Activated CD4-positive, alpha-beta memory T cell treated with anti-CD3 and anti-CD28 coated beads for 36 hours (primary cell): ENCODE measurements at places on chromosomes 6 and 20.

GRCh38 chr6:36320475-36320874 is 16.2 kb downstream of the BNIP5 start:
- no peak for DNase-seq

DNA sequence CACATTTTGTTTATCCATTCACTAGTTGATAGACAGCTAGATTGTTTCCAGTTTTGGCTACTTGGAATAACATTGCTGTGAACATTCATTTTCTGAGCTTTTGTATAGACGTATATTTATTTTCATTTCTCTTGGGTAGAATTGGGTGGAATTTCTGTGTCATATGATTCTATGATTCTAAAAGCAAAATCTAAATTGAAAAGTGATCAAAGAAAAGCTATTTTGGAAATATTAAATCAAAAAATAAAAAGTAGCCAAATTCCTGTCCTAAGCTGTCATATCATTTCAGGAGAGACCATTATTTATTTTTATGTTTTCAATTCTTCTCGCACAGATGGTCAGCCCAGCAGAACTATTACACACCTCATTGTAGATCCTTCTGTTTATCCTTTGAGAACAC is 229.2 kb downstream of the COL12A1 start:
- no peak for DNase-seq

DNA sequence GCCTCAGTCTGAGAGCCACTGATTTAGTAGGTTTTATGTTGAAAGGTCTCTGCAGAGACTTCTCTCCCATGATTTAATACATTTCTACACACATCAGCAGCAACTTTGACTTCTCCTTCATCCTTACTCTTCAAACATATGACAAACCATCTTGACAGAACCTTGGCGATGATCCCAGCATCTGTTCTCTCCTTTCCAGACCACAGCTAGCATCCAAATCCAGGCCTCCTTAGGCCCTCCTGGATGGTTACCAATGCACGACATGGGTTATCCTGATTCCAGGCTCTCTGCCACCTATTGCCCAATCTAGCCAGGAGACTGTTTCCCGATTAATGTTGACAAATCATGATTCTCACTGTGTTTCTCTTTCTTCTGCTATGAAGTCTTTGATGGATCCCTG is 16.8 kb downstream of the LAMA4 start:
- no peak for DNase-seq

DNA sequence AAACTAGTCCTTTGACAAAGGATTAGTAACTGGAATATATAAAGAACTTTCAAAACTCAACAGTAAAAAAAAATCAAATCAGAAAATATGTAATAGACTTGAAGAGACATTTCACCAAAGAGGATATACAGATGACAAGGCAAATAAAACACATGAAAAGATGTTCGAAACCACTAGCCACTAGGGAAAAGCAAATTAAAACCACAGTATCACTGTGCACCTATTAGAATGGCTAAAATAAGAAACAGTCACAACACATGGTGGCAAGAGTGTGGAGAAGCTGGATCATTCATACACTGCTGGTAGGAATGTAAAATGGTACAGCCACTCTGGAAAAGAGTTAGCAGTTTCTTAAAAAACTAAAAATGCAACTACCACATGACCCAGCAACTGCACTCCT is 14.9 kb downstream of the ZBTB2 start:
- DNase-seq, result no peak

GRCh38 chr6:52393780-52394179 is 26.4 kb upstream of the EFHC1 start:
- DNase-seq, result no peak

- peak; percentile 83 for DNase-seq
Measured at GRCh38 chr20:58306421-58307261, 2.9 kb upstream of the RAB22A start.

DNA sequence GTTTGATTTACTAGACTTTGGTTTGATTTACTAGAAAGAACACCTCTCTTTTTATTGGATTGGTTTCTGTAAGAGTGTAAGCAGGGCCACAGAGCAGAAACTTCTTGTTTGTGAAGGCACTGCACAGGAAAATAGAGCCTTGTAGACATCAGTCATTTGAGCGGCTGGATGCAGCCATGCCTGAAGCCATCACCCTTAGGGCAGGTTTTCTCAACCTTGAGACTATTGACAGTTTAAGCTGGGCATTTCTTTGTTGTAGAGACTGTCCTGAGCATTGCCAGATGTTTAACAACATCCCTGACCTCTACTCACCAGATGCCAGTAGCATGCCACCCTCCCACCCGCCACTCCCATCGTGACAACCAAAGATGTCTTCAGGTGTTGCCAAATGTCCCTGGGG is 130.2 kb upstream of the SULF2 start:
- DNase-seq, result no peak

DNA sequence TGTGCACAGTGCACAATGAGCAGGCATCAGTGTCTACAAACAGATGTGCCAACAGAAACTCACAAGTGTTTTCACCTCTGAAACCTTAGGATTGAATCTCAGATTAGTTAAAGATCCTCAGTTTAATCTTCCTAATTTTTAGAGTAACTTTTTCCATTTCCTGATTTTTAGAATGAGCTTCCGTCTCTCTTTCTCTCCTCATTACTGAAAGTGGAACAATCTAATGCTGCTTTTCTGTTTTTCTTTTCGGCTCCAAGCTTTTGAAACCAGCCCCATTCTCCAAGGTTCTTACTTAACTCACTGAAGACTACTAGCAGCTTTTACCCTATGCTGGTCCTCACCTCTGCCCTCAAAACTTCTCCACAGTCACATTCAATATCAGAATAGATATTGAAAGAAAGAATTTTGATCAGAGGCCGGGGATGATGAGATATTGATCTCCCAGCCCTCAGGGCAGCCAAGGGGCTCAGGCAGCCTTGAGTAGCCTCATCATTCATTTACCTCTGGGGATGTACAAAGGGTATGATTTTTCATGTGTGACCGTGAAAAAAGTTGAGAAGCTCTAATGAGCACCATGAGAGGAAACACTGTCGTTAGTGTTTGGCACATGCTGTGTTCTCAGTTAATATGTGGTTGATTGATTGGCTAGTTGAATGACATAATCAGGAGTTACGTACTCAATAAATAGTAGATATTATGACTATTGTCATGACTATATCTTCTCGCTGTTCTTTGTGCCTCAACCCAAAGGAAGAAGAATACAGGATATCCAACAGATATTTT is 11.9 kb upstream of the STK38 start:
- no peak for DNase-seq

DNA sequence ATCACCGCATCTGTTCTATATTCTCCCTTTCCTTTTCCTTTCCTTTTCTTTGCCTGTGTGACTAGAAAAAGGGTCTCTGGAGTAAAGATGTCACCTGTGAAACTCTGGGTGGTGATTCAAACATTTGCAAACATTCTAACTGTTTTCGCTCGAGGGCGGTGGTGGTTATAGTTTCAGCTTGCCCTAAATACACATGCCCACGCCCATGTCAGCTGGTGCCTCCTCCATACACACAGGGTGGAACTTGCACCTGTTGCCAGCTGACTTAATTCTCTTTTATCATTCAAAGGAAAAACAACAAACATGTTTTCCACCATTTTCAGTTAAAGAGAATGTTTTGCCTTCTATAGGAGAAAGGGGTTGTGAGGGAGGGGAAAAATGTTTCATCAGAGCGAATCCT is 381.9 kb upstream of the ARID1B start:
- peak; percentile 72 for DNase-seq

DNA sequence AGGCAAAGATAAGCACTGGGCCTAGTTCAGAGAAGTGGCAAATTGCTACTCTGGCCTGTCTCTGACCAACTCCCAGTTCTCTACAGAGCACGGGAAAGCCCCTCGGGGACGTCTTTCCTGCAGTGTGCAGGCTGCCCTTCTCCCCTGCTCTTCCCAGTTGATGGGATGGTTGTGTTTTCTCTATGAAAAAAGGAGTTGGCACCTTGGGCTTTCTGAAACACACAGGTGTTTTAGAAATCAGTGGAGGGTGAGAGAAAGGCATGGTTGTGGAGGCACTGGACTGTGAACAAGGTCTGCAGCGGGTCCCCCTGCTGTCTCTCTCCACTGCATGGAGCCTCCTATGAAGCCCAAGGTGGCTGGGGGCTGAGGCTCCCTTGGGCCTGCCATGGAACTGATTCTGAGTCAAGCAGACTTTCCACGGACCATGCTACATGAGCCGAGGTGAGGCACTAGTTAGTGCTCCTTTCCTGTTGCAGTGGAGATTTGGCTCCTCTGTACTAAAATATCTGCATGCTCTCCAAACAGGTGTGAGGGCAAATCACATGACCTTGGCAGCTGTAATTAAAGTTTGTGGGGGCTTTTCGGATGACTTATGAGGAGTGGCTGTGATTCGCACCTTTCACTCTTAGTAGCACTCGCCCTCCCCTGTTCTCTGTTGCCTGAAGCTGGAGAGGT is 16.3 kb downstream of the GTSF1L start:
- no peak for DNase-seq

GRCh38 chr6:30829033-30829432 is 55.3 kb upstream of the DDR1 start:
- no peak for DNase-seq

DNA sequence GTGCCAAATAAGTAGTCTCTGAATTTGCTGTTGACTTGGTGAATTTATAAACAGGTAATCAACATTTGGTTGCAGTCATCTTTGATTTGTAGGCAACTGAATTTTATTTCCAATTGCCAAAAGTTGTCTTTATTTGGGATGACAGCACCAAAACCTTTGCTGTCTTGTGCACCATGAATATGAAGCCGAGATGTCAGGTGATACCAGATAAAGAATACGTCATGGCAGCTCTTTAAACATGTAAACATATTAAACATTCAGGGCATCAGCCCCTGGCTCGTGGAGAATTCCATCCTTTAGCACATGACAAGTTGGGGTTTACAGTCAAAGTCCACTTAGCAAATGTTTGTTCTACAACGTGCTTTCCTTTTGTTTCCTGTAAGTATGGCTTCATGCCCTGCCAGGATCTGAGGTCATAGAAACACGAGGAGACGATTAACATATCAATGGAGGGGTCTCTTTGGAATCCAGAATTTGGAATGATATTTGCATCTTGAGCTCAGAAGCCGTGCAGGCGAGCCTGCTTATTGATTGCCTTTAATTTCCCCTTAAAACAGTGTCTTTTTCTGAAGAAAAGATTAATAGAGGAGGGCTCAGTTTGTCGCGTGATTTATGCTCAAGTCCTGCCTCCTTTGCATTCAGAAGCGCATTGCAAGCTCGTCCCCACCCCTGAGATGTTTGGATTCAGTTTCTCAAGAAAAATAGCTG is 170.2 kb upstream of the ZNF217 start:
- DNase-seq, result no peak

GRCh38 chr6:33417128-33417902 is 592 bp downstream of the CUTA start:
- peak; percentile 57 for DNase-seq

DNA sequence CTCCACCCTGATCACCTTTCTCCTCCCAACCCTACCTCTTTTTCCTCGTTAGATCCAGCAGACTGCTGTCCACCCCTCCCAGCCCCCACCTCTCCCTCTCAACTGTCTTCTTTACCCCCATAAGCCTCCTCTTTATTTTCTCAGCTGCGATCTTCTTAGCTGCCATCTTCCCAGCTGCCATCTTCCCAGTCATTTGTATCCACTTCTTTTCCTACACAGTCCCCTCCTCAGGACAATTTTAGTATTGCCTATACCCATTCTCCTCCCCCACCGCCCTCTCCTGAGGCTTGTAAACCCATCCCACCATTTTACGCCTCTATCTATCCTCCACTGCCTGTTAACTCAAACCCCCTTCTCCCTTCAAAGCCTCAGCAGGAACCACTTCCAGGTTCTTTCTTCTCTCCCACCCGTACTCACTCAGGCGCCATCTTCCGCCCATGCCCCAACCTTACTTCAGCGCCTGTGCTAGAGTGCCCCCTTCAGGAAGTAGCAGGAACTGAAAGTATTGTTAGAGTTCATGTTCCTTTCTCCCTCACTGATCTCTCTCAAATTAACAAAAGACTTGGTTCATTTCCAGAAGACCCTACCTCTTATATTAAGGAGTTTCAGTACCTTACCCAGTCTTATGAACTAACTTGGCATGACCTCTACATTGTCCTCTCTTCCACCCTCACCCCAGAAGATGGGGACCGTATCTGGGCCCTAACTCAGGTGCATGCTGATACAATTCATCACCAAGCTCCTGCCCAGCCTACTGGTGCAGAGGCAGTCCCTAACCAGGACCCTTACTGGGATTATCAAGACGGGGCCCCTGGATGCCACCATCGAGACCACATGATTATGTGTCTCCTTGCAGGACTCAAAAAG is 236.0 kb downstream of the ADGRG6 start:
- DNase-seq, result peak; percentile 40

DNA sequence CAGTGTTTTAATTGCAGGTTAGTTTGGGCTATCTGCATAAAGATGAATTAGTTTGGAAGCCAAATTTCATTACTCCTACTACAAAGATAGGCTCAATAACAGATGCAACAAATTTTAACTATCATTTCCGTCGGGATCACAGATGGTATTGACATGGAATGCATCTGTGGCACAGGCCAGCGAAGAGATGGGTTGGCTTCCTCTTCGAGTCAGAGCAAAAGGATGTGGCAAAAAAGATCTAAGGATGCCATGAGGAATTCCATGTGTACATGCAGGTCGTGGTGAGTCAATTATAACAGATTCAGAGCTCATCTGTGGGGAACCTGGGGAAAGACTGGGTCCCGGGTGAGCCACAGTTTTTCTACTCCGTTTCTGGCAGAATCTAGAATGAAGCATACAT is 83.0 kb upstream of the CITED2 start:
- no peak for DNase-seq

GRCh38 chr20:34011275-34011674 is 17.6 kb downstream of the RALY start:
- DNase-seq, result no peak

DNA sequence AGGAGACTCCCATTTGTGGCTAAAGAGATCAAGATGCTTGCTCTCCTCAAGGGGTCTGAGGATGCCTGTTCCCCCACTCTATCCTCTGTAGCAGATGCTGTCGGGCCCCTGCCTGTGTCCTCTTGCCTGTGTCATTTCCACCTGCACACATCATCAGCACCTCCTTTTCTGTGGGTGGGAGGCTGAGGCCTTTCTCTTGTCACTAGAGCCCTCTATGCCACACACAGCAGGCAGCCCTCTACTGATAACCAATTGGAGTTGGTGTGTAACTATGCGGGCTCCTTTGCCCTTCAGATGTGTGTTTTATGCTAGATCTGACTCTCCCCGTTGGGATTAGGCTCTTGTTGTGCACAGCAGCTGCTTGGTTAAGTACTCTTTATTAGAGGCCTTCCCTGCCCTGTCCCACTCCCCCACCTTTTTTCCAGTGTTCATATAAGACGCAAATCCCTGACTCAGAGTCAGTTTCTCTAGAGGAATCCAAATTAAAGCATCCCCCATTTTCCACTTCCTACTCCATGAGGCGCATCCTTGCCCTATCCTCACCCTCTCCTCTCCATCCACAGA is 7.7 kb downstream of the TREML2 start:
- no peak for DNase-seq
